ENCODE measurements at places on chromosomes 13 and 19. TPM values are rescaled to one million over a fixed set of nuclear protein-coding genes. Genes with fewer than 3 reads are reported as not detected.

Gene PRSS57
- total RNA-seq = not detected

Gene EBPL
- total RNA-seq = 12.2 TPM

Gene ZNF677
- total RNA-seq = 20.6 TPM

Gene CILP2
- total RNA-seq = 0.81 TPM

Gene IGFL4
- not detected for total RNA-seq

Gene MCEMP1
- total RNA-seq = 0.92 TPM

Gene PSG3
- total RNA-seq = not detected

Gene OR1M1
- total RNA-seq = not detected
